ENCODE measurements at places on chromosomes 4 and X.

- DNase-seq = no peak
Measured at GRCh38 chr4:8846046-8846720, 25.5 kb downstream of the HMX1 start.

- peak; percentile 4 for DNase-seq
Measured at GRCh38 chrX:1491851-1492349, 39.2 kb upstream of the ASMTL start.

DNA sequence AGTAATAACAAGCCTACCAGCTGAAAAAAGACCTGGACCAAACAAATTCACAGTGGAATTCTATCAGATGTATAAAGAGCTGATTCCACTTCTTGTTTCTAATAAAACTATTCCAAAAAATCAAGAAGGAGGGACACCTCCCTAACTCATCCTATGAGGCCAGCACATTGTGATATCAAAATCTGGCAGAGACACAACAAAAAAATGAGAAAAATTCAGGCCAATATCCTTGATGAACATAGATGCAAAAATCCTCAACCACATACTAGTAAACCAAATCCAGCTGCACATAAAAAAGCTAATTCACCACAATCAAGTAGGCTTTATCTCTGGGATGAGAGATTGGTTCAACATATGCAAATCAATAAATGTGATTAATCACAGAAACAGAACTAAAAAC is 147.9 kb upstream of the NEIL3 start:
- no peak for DNase-seq

- no peak for DNase-seq
Measured at GRCh38 chr4:39078829-39079228, 16.8 kb downstream of the KLHL5 start.

DNA sequence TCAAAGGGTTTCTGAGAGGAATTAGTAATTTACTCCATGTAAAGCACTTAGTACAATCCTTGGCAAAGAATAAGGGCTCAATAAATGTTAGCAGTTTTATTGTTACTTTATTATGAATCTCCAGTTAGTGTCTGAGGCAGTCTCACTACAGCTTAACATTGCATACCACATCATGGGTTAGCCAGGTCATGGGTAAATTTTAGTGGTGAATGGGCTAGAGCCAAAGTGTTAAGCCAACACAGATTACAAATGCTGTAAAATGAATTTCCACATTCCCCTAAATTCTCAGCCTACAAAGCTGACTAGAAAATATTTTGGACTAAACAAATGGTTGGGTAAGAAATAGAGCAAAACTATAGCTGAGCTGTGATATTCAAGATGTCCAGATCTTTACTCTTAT is 72.4 kb downstream of the NRK start:
- no peak for DNase-seq

DNA sequence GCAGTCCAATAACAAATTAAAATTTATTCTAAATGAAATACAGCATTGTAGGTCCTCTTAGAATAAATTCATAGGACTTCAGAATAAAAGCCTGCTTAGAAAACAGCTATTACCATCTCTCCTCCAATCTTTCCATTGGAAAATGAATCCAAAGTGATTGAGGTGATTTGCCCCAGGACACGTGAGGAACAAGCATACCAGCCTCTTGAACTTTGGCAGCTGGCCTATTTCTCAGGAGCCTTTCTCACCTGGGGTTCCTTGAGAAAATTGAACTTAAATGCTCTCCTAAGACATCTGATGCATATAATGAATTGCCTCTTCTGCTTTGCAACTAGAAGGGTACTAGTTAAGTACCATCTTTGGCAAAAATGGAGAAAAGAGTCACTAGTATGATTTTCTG is 13.5 kb downstream of the ARHGAP24 start:
- no peak for DNase-seq

Measured in epithelial cell of esophagus (primary cell).